ENCODE measurements at places on chromosomes 7 and 10.
A peak's percentile ranks its signal among the peaks of the same experiment; 100 is the strongest.

DNA sequence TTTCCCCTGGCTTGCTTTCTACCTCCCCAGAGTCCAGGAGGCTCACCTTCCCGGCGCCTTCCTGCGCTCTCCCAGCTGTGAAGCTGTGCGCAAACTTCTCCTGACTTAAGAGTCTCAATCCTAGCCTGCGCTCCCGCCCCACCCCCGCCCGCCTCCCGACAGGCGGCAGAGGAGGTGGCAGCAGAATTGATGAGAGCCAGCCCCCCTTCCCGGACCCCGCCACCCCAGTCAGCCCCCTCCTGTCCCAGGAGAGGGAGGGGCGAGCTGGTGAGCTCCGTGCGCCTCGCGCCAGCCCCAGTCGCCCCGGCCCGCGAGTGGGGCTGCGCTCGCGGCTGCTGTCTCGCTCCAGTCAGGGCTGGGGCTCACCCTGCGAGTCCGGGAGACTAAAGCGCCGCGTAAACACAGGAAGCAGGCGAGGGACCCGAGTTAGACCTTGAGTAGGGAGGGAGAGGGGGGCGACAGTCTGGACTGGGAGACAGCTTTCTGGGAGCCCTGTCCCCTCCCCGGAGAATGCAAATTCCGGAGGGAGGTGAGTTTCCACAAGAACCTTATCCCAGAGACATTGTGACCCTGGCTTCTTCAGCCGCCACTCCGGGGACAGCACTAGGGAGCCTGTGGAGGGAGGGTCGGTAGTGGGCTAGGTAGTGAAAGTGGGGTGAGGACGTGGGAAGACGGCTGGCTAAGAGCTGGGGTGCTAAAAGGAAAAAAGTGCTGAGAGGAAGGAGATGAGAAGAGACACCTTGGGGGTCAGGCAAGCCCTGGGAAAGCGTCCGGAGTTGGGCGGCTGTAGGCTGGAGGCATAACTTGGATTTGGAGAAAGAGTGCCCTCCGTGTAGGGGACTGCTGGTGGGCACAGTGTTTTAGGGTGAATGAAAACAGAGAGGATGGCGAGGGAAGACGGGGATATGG is at the start of gene CALCR:
Gene CALCR (minus strand): TSS at position 79 of the 909 bp plus-strand sequence. CDS start 87,743 bp downstream, outside the sequence.
- no peak for DNase-seq

- peak; percentile 13 for DNase-seq
These were observed 27.9 kb downstream of the GTF2IRD1 start for GRCh38 chr7:74481458-74482196.

DNA sequence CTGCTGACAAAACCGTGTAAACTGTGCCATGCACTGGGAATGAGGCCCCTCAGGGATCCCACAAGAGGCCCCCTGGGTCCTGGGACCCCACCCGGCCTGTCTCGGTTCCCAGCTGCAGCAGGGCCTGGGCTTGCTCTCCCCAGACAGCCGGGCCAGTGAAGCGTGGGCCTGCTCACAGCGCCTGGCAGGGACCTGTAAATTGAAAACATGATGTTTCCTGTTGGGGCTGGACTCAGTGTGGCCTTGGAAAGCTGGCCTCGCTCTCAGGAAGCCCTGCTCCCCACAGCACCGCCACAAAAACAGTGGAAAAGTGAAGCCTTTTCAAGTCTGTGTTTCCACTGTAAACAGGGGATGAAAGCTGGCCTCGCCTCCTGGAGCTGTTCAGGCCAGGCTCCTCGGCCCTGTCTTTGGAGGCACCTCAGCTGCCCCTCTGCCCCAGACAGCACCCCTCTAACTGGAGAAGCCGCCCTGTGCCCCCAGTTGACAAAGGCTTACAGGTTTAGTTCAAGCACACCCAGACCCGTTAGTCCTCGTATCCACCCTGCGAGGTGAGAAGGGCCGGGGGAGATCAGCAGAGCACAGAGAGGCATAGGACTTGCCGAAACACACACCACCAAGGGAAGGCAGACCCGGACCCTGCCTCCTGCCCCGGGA is 108.3 kb downstream of the ZMIZ1 start:
- DNase-seq = no peak

GRCh38 chr7:92095380-92095779 is 38.9 kb downstream of the CYP51A1 start:
- no peak for DNase-seq

DNA sequence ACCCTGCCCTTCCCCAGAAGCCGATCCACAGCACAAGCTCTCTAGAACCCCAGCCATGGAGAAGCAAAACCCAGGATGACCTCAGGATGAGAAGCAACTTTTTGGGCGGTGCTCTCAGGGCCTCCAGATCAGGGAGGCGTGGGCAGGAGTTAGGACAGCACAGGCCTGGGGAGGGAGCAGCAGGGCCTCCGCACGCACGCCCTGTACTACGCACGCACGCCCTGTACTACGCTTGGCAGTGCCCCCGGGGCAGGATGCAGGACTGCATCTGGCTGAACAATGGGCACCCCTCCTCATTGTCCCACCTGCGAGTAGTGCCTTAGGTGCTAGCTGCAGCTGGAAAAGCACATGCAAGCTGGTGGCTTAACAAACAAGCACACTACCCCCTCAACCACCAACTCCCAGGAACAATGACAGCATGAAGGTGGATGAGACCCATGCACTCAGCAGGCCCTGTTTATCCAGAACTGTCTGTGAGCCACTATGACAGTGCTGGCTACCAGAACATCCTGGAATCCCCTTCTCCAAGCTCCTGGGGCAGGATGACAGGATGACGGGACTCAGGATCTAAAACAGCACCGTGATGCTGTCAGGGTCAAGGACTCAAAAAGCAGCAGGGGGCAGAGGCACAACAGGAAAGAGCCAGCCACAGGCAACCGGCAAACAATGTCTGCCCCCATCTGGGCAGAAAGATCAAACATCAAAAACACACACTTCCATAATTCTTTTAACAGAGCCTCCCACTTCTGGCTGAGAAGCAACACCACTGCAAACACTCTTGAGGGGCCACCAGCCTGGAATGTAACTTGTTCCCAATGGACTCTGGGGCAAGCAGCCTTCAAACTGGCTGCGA is 11.8 kb downstream of the PODXL start:
- DNase-seq = peak; percentile 25

- no peak for DNase-seq
These were observed 36.6 kb downstream of the ADRA2A start for GRCh38 chr10:111113238-111113960.

GRCh38 chr7:55050281-55050680 is 31.5 kb downstream of the EGFR start:
- DNase-seq = no peak

GRCh38 chr10:20090831-20091230 is 274.6 kb downstream of the PLXDC2 start:
- no peak for DNase-seq

DNA sequence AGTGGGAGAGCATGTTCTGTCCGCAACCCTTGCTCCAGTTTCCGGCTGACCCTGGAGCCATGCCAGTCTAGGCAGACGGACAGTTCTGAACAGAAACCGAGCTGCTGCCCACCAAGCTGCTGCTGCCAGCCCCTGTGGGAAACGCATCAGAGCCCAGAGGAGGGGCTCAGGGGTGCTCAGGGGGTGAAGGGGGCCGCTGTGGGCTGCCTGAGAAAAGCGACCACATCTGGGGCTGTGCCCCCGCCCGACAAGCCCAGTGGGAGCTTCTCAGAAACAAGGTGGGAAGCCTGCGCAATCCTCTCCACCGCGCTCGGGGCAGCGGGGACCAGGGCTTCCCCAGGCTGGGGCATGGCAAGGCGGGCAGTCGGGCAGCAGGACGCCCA is 38.8 kb upstream of the CFAP46 start:
- DNase-seq = no peak

GRCh38 chr7:29505931-29506330 is 57.7 kb upstream of the PRR15 start:
- no peak for DNase-seq

- no peak for DNase-seq
These were observed 40.4 kb downstream of the CLEC2L start for GRCh38 chr7:139563856-139564255.

GRCh38 chr10:32548208-32548607 is 102.3 kb downstream of the CCDC7 start:
- no peak for DNase-seq

GRCh38 chr10:21238044-21238443 is 287.4 kb downstream of the SKIDA1 start:
- DNase-seq = no peak

DNA sequence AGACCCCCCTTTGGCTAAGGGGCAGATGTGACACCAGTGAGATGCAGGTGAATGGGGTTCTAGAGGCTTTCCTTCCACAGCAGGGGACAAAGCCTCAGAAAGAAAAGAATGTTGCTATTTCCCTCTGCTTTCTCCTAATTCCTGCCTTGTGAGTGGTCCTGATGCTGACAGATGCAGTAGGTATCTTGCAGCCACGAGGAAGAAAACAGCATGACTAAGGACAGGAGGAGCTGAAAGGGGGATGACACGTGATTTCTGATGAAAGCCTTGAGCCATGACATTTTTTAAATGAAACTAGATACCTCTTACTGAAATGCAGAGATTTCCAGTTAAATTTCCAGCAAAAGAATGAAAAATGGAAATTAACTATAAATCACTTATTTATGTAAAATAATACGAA is 92.4 kb downstream of the C1GALT1 start:
- DNase-seq = no peak

- no peak for DNase-seq
These were observed 64.6 kb downstream of the OGDH start for GRCh38 chr7:44671069-44671468.

- peak; percentile 52 for DNase-seq
These were observed 18.7 kb upstream of the ARHGAP12 start for GRCh38 chr10:31947144-31947926.

DNA sequence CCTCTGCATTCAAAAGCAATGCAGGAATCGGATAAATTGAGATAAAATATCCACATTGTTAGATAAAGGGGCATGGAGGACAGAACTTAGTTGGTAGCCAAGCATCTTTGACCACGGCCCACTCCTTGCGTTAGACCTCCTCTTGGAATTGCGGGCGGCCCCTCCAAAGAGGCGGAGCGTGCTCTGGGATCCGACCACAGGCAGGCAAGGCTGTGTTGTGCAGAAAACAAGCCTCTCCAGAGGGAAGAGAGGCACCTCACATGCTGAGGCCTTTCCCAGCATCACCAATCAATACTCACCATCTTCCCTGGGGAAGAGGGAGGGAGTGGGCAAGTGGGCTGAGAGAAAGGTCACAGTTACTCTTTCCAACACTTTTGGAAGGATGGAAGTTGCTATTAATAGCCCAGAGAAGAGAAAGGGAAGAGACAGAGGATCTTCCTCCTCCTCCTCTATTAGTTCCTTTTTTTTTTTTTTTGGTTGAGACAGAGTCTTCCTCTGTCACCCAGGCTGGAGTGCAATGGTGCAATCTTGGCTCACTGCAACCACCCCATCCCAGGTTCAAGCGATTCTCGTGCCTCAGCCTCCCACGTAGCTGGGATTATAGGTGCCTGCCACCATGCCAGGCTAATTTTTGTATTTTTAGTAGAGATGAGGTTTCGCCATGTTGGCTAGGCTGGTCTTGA is 49.7 kb upstream of the NRF1 start:
- no peak for DNase-seq

DNA sequence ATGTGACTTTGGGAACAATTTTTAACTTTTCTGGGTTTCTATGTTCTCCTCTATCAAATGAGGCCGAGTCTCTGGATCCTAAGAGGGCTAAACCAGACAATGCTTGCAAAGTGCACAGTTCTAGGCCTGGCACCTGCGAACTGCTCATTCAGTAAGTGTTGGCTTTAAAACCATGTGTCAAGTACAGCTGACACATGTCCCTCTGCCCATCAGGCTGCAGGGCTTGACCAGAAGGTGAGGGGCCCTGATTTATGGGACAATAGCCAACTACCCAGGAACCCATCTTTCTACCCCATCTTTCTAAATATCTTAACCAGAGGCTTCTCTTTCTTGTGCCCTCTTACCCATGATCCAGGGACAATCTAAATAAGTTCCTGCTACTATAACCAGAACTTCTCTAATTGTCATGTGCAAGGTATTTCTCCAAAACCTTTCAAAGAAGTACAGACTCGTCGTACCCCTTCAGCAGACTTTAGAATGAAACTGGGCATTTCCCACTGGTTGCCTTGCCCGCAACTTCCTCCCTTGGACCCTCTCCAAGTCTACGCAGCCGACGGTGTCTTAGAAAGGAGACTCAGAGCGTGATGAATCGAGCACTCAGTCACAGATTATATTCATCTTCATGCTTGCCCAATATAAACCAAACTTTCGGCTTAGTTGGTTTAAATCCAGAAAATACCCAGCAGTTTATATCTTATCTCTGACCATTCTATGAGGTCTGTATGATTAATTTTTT is 69.8 kb upstream of the STEAP1B start:
- no peak for DNase-seq

DNA sequence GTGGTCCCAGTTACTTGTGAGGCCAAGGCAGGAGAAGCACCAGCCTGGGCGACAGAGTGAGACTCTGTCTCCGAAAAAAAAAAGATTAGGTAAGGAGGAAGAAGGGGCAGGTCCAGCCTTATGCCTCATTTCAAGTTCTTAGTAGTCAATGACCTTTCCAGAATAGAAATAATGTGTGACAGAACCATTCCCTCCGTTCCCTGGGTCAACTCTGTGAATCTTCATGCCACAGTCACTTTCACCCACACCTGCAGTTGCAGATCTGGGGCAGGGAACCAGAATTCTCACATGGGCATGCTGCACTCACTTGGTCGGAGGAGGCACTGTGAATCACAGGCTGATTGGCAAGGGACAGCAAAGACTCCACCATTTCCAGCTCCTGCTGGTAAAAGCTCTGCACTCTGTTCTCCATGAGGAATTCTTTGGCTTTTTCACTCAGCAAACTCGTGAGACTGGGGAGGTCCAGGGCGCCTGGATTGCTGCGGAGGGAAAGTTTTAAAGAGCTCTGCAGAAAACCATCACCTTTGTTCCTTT is 20.7 kb downstream of the STN1 start:
- no peak for DNase-seq

DNA sequence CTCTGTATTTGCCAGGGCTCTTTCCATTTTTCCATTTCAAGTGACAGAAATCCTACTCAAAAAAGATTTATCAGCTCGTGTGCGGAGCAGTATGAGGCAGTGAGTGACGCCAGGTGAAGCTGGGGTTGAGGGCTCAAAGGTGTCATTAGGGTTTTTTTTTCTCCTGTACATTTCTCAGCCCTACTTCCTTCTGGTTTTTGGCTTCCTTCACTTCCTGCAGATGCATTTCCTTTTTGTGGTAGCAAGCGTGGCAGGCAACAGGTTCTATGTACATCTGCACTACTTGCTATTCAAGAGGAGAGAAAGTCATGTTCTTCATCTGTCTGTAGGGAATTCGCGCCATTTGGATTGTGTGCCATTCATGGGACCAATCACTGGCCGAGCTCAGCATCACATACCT is 52.8 kb upstream of the AOAH start:
- no peak for DNase-seq

- no peak for DNase-seq
These were observed 192.2 kb upstream of the LRGUK start for GRCh38 chr7:133934977-133935330.

All from kidney capillary endothelial cell (primary cell).